Stimulated activated CD4-positive, alpha-beta T cell treated with anti-CD3 and anti-CD28 coated beads, Interleukin-15, amount 100 ng/mL, for 1 hour (primary cell): ENCODE measurements at places on chromosomes 6 and 20.

- DNase-seq, result no peak
These were observed 53.1 kb downstream of the RBM24 start for GRCh38 chr6:17334265-17334664.

- no peak for DNase-seq
These were observed 129.8 kb downstream of the COL12A1 start for GRCh38 chr6:75076009-75076408.

DNA sequence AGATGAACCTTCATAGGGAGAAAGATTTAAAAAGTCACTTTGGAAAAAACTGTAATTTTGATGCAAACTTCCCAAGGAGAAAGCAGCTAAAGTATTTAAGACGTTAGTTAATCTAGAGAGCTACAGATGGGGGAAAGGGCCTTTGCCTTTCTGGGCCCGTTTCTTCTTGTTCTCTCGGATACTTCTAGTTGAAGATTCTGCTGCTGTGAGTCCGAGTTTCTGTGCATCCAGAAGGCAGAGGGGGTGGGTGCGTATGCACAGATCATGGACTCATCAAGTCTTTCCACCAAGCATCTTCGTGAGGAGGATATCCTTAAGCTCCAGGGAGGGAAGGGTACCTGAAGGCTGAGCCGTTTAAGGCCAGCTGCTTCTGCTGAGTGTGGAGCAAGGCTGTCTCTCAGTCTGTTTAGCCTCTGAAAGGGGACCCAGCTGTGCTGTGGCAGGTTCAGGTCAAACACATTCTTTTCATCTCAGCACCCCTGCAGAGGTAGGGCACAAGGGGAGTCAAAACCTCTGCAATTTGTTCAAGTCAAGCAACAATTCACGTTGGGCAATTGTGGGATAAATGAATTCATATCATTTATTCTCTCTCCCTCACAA is 4.3 kb downstream of the LAMP5 start:
- DNase-seq, result no peak

GRCh38 chr20:59945731-59946130 is 5.5 kb downstream of the FAM217B start:
- DNase-seq, result no peak

GRCh38 chr6:133568970-133569889 is 319.7 kb upstream of the TCF21 start:
- no peak for DNase-seq

GRCh38 chr20:48919882-48920526 is 1.5 kb upstream of the ARFGEF2 start:
- no peak for DNase-seq

GRCh38 chr6:42530751-42531150 is 33.1 kb upstream of the UBR2 start:
- DNase-seq, result no peak

GRCh38 chr6:6610031-6610591 is 21.6 kb downstream of the LY86 start:
- no peak for DNase-seq

GRCh38 chr6:116387374-116387773 is 16.6 kb downstream of the DSE start:
- no peak for DNase-seq

GRCh38 chr6:32436186-32436585 is 3.5 kb upstream of the HLA-DRA start:
- DNase-seq, result no peak

- no peak for DNase-seq
These were observed 79.3 kb downstream of the VGLL2 start for GRCh38 chr6:117344444-117345291.

DNA sequence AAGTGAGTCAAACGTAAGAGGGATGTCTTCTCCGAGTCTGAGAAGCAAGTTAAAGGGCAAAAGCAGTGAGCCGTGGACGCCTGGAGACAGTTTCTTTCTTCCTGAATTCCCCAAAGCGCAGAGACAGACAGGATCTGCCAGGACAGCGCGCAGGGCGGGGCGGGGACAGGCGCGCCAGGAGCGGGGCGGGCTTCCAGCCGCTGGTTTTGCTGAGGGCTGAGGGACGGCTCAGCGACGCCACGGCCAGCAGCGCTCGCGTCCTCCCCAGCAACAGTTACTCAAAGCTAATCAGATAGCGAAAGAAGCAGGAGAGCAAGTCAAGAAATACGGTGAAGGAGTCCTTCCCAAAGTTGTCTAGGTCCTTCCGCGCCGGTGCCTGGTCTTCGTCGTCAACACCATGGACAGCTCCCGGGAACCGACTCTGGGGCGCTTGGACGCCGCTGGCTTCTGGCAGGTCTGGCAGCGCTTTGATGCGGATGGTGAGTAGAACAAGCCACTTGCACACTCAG is at the start of gene SCGN:
Gene SCGN, plus strand, starts transcription at position 209 of the 509 bp plus-strand sequence. Its CDS starts 189 bp downstream, at position 398.
- peak; percentile 13 for DNase-seq

DNA sequence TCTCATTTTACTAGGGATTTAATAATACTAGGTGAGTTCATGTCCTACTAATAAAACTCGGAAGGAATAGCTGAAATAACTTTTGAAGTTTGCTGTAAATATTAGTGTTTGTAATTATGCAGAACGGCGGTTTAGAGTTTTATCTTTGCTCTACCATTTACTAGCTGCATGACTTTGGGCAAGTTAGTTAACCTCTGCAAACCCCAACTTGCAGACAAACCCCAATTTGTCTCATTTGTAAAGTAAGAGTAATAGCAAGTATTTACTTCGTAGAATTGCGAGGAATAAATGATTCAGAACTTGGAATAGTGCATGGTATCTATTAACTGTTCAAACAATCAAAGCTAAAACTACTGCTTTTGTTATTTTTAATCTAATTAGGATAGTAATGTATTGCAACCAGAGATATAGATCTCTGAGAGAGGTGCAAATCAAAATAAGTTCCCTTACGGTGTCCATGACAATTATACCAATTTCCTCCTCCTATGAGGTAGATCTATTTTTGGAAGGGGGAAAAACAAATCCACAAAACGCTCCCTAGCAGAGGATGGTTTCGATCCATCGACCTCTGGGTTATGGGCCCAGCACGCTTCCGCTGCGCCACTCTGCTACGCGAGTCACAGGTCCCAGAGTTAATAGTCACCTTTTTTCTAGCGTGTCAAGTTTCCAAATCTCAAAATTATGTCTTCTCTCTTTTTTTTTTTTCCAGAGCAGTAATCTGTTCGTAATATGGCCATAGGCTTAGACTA is 35.1 kb upstream of the BTN3A2 start:
- DNase-seq, result peak; percentile 28

DNA sequence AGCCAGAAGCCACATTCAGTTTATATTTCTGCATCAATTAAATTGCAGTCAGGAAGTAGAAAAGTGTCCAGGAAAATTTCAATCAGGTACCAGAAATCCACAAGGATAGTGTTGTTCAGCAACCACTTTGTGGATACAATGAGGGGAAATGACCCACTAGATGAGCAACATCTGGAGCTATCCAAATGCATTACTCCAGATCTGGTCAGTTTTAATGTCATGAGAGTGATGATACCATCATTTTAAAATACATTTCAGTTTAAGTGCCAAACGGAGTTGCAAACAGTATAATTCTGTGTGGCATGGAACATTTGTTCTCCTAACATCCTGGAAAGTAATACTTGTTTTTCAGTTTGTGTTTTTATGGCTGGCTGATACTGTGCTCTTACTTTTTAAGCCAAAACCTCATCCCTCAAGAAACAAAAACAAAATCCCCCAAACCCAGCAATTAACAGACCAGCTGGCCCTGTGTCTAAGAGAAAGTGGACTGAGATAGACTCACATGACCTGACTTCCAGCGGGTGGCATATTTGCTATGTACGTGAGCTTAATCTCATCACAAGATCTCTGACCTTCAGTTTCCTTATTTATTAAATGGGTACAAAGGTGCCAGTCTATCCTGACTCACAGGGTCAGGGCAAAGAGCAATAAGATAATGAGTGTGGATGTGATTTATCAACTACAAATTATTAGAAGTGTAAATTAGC is 58.8 kb upstream of the CNKSR3 start:
- DNase-seq, result no peak

DNA sequence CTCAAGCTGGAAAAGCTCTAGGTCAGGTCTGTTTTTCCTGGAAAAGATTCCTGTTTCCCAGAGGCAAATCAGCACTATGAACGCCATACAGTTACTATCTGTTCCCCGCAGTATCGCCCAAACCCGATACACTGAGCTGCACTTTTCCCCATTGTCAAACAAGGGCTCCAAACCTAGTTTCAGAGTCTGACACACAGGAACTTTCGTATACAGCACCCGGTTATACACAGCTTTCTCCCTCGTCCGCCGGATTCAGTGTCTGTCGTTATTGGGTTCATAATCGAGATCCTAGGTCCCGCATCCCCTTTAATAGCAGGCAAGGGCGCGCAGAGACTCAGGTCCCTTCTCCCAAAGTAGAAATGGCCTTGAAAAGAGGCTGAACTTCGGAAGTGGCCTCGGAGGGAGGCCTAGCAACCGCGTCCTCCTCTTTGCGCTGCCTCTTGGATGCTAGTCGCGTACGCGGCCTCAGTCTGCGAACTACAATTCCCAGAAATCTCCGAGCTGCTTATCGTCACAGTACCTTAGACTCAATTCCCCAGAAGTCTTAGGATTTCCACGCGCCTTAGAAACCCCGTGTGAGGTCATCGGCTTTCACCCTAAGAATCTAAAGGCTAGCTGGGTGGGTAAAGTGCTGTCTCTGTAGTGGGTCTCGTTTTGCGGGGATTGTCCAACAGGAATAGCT is 34.2 kb downstream of the ZNF391 start:
- no peak for DNase-seq
